ENCODE measurements at places on chromosomes 4 and X.

GRCh38 chr4:85741921-85742591 is 267.1 kb downstream of the ARHGAP24 start:
- no peak for DNase-seq

DNA sequence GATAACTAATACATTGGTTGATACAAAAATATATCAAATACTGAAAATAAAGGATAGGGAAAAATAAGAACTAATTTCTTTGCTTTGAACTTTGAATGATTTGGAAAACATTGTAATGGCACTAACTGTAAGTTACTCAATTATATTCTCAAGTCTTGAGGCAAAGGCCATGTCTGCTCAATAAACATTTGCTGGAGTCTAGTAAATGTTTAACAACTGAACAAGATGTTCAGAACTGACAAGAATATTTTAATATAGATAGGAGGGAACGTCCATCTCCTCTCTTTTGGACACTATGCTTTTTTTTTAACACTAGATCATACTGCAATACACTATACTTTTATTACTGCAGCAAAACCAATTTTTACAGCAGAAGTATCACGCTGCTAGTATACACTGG is 76.2 kb downstream of the PRSS12 start:
- no peak for DNase-seq

DNA sequence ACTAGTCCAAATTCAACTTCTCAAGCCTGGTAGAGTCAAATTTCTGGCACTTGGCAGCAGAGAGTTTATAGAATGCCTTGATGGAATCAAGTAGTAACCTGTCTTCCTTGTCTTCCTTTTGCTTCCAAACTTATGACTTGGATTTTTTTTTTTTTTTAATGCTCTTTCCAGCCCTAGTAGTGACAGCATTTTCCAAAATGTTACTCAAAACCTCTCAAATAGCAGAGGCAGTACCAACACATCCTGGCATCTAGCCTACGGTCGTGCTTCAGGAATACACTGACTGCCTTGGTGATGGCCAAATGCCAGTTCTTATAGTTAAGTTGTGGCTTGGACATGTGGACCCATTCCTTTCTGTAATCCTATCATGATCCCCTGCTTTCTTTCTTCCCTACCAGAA is 46.0 kb downstream of the GALNT7 start:
- DNase-seq = no peak

- DNase-seq = no peak
Observed at GRCh38 chr4:3391422-3391821, 50.3 kb upstream of the HGFAC start.

- DNase-seq = no peak
Observed at GRCh38 chr4:54550395-54551171, 107.2 kb upstream of the KIT start.

DNA sequence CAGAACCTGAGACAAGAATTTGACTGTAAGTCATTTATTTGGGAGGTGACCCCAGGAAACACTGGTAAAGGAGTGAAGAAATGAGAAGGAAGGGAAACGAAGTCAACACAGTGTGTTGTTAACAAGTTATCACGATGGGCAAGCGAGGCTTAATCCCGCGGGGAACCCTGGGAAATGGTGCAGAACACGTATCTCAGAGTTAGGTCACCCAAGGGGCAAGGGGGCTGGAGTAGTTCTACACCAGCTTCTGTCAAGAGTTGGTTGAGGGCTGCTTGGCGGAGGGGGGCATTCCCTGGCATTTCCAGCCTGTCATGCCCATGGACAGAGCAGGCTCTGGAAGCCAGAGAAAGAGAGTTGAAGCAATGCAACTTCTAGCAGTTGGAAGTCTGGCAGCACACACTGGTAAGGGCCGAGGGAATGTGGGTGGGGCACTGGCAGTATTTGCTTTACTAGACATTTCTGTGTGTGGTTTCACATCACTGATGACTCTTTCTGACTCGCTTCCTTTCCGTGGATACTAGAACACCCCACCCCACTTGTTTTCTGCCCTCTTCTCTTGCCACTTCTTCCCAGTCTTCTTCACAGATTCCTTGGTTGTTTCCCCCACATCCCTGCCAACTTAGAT is 52.2 kb upstream of the ADGRG2 start:
- no peak for DNase-seq

- DNase-seq = no peak
Observed at GRCh38 chr4:82898322-82899243, 2.0 kb upstream of the THAP9 start.

GRCh38 chrX:53674581-53674980 is 11.9 kb downstream of the HUWE1 start:
- no peak for DNase-seq

GRCh38 chrX:103704863-103705262 is 5.8 kb upstream of the TMEM31 start:
- no peak for DNase-seq

DNA sequence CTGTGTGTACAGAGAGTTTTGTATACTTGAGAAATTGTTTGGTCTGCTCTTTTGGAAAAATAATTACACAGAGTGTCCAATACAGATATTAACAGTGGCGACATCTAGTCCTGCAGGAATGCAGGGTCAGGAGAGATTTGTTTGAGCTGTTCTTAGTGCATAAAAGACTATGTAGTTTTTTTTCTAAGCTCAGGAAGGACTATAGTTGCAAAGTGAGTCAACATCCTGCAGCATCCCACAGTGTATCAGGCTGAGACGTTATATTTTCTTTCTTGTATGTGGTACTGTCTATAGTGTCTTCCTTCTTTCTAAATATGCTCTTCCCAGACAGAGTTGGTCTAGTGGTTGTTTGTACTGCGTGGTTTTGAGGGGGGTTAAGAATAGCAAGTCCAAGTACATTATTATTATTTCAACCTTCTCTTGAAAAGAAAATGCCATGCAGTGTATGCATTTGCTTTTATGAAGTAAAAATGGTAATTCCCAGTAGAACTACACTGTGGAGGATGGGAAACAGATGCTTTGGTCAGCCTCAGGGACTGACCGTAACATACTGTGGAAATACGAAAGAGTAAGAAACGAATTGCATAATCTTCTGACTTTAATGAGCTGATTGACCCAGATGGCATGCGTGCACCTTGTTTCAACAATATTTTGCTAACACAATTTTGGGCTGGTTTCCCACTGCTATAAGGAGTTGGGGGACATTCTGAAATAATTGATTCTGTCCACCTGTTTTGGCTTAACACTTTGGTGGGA is 67.4 kb downstream of the DMP1 start:
- DNase-seq = no peak

GRCh38 chr4:132642016-132642817 is 506.9 kb upstream of the PCDH10 start:
- DNase-seq = no peak

DNA sequence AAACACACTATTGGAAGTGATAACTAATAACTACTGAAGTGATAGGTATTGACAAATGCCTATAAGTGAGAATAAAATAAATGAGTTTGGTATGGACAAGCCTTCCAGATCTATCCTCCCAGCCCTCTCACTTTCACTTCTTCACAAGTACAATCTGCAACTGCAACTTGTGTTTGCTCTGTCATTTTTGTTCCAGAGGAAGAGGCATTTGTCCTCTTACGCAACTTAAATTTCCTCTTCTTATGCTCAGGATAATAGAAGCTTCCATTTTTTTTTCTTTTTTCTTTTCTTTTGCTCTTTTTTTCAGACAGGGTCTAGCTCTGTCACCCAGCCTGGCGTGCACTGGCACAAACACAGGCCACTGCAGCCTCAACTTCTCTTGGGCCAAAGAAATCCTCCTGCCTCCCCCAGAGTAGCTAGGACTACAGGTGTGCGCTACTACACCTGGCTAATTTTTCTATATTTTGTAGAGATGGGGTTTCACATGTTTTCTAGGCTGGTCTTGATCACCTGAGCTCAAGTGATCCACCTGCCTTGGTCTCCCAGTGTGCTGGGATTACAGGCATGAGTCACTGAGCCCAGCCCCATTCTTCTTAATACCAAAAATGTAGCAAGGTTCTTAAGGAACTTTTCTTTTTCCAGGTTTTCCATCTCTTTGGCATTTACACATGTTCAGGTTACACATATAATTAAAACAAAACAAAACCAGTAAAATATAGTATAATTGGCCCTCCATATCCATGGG is 73.1 kb downstream of the PDGFC start:
- no peak for DNase-seq

DNA sequence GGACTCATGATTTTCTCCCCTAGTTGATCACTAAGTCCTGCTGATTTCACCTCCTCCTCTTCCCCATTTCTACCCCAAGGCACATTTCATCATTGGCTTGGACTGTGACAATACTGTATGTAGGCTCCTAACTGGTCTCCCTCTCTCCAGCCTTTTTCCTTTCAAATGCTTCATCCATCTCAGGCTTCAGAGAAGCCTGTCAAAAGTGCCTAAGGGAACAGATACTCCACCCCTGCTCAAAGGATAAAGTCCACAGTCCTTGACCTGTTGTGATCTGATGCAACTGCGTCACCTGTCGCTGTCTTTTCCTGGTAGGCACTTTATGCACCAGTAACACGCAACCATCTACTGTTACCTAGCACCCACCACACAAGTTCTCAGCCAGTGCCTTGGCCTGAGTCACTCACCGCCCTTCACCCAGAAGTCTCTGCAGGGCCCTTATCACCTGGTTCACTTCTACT is 12.8 kb downstream of the SCARB2 start:
- no peak for DNase-seq

DNA sequence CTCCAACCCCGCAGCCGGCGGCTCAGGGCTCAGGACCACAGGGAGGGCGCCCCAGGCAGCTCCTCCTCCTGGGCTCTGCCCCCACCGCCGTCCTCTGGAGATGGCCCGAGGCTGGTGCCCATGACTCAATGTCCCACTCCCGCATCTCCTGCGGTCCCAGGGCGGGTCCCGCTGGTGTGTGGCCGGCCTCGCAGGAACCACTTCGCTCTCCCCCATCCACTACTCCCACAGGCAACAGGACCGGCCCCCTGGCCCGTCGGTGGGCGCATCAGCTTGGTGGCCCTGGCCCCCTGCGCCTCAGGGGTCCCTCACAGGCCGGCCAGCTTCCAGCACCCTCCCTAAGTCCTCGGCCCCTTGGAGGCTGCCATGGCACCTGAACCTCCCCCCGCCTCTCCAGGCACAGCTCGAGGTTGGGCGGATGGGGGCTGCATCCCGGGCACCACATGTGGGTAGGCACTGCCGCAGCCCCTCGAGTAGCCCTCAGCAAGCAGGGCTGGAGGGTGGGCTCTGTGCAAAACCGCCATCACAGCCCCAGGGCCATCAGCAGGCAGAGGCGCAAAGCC is 22.8 kb upstream of the SPON2 start:
- no peak for DNase-seq

GRCh38 chrX:133783274-133783673 is 202.1 kb downstream of the GPC3 start:
- peak; percentile 44 for DNase-seq
